ENCODE measurements at places on chromosomes 16 and 17.

DNA sequence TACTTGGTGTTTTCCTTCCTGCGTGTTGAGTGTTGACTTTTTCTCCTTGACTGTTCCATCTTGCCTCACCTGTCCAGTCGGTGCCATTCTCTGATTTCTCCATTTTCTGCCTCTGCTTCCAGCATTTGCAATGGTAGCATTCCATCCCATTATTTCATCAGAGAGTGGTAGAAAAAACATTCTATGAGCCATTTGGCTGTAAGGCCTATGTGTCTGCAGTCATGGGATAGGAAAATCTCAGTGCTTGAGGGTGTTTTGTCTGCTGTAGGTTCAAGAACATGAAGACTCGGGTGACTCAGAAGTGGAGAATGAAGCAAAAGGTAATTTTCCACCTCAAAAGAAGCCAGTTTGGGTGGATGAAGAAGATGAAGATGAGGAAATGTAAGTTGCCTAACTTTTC is 2.7 kb downstream of the UTP18 start:
- no peak for DNase-seq

DNA sequence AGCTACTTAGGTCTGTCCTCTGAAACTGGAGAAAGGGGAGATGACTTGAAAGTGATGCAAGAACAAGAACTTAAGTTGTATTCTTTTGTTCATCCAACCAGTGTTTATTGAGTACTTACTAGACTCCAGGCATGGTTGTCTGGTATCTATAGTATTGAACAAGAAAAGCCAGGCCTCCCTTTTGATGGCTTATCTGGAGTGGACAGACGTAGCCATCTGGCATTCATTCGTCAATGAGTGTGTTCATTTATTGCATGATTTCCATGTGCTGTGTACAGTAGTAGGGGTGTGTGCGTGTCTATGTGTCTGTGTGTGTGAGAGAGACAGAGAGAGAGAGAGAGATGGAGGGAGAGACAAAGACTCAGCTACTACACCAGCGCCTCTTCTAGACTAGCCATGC is 9.2 kb downstream of the ABAT start:
- no peak for DNase-seq

DNA sequence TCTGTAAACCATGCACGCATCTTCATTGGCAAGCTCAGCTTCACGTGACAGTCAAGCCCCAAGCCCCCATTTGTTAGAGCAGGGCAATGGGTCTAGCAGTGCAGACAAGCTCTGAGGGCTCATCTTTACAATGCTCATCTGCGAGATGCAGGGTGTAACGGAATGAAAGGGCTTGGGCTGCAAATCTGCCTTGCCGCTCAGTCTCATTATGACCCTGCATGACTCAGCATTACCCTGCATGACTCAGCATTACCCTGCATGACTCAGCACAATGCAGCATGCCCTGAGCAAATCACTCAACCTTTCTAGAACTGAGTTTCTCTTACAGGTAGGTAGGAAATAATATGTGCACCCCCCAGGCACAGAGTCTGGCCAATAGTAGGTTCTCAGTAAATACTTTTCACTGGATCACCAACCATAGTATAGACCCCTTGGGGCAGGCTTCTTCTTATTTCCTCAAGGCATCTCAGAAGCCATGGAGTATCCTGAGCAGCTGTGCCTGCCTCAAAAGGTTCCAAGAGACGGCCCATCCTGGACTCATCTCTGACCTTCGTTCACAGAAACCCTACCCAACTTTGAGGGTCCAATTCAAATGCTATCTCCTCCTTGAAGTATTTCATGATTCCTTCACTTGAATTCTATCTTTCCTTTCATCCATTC is 391.3 kb upstream of the CDH5 start:
- no peak for DNase-seq

GRCh38 chr16:11202260-11203091 is 53.5 kb downstream of the SOCS1 start:
- no peak for DNase-seq

DNA sequence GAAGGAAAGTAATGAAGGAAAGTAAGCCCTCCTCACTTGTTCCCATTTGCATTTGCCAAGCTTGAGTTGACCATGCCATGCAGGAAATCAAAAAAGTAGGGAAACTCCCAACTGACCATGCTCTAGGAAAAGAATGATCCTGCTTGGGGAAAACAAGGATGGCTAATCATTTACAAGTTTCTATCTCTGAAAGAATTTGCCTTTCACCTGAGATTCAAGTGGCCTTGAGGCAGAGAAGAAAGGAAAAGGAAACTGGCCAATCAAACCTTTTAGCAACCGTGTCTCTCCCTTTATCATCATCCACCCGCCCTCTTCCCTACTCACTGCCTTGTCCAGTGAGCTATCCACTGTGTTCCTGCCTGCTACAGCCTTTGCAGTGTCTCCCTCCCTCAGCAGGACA is 757.2 kb upstream of the SOX9 start:
- DNase-seq: no peak

DNA sequence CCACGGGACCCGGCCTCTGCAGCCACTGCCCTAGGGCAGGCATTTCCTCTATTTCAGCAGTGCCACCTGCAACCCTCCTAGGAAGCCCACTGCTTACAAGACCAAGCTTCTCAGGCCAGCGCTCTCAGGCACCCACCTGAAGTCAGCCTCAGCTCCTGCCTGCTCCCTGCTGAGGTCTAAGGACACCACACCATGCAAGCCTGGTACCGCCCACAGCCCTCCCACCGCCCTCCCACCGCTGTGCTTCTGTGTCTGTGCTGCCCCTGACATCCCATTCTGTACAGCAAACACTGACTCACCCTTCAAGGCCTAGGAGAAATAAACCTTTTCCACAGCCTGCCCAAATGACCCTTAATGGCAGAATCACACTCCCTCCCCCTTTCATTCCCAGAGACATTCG is 6.3 kb downstream of the CLUH start:
- no peak for DNase-seq

GRCh38 chr17:45137561-45138305 is 2.2 kb downstream of the ACBD4 start:
- DNase-seq: no peak

- DNase-seq: no peak
Observed at GRCh38 chr16:6804461-6804860, 528.2 kb upstream of the RBFOX1 start.

GRCh38 chr17:48523010-48523409 is 7.8 kb downstream of the HOXB1 start:
- DNase-seq: no peak

DNA sequence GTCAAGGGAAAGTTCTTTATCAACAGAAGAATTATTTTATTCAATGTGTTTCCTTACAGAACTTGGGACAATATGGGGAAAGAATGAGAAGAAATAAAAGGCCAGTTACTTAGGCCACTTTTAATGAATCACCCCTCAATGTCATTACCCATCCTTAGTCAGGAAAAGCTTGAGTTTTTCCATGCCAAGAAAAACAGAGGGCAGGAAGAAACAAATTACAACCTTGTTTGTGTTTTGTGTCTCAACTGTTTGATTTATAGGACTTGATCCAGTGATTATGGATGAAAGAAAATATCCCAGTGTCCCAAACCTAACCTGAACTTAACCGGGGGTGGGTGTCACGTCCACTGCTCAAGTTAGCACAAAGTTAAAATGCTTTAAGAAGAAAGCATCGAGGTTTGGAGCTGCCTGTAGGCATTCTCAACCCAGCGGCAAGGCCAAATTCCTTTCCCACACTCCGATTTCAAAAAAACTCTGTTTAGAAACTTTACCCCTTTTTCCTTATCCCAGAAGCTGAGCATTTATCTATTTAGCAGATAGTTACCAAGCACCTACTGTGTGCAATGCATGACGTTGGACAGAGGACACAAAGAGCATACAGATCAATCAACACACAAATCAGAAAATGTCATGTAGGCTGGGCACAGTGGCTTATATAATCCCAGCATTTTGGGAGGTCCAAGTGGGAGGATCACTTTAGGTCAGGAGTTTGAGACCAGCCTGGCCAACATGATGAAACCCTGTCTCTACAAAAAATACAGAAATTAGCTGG is 14.0 kb upstream of the CYB5B start:
- no peak for DNase-seq

DNA sequence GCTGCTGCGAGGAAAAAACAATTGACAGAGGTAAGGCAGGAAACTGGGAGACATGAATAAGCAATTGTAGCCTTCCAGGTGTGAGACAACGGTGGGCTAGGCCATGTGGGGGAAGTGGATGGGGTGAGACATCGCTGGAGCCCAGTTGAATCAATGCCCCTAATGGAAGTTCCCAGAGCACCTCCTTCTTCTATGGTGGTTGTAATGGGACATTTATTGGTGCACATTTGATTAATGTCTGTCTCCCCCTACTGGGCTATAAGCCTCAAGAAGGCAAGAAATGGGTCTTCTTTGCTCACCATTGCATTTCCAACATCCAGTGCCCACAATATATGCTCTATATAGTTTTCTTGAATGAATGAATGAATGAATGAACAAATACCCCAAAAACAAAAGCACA is 22.7 kb upstream of the CD300E start:
- DNase-seq: no peak

DNA sequence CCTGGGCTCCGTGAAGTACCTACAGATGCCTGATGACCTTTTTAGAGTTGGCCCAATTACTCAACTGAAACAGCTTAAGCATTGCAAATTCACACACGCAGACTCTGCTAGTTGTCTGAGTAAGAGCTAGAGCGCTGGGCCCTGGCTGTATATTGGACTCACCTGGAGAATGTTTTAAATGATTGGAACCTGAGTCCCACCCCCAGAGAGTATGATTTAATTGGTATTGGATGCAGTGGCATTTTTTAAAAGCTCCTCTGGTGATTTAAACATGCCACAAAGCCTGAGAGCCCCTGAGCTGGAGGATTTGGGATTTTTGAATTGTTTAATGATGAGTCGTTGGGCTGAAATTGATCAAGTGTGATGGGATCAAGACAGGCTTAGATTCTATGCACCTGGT is 143.9 kb upstream of the SDK2 start:
- no peak for DNase-seq

DNA sequence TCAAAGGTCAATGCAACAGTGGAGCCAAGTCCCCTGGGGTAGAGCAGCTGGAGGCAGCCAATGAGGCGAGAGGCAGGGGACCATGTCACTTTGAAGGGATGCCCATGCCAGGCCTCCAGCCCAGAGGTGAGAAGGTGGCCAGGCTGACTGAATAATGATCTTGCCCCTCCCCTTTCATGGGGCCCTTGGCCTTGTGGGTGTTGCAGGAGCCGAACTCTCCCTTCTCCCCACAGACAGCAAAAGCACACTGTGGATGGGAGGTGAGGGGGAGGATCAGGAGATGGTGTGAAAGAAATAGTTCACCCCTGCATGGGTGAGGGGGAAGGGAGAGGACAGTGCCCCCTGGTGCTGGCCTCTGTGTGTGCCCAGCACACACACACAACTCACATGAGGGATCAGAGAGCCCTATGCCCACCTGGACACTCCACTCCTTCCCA is 15.8 kb upstream of the TBX21 start:
- DNase-seq: no peak

GRCh38 chr17:1999557-2000251 is 25.4 kb downstream of the RTN4RL1 start:
- peak; percentile 63 for DNase-seq

- no peak for DNase-seq
Observed at GRCh38 chr17:17682737-17683680, 1.8 kb downstream of the RAI1 start.

GRCh38 chr17:6753006-6753445 is 2.8 kb upstream of the XAF1 start:
- DNase-seq: no peak

DNA sequence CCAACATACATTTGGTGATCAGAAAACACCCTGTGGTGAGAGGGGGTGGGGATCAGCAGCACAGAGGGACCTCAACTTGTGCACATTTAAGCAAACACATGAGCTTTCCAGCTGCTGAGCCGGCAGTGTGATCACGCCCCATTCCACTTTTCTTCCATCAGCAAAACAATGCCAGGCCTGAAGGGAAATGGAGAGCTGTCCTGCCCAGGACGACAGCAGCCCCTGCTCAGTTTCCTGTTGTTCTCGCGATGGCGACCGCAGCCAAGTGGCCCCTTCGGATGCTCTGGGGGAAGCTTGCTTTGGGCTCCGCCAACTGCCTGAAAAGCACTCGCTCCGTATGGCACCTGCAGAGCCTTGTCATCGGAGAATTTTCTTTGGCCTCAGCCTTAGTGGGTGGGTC is 272.3 kb downstream of the FOXL1 start:
- DNase-seq: no peak

DNA sequence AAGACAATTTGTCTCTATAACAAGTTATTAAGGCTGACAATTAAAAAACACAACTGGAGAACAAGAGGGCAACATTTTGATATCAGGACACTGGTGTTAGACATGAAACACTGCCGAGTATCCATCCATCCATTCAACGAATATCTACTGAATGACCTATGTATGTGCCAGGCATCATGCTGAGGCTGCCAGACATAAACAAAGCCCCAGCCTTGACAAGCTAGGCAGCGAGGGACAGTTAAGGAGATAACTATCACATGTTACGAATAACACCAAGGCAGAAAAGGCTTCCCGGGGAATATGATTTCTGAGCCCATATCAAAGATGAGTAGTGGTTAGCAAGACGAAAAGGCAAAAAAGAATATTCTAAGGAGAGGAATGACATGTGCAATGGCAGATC is 12.1 kb downstream of the HEATR6 start:
- no peak for DNase-seq

- DNase-seq: no peak
Observed at GRCh38 chr16:47780213-47780875, 319.2 kb downstream of the PHKB start.

DNA sequence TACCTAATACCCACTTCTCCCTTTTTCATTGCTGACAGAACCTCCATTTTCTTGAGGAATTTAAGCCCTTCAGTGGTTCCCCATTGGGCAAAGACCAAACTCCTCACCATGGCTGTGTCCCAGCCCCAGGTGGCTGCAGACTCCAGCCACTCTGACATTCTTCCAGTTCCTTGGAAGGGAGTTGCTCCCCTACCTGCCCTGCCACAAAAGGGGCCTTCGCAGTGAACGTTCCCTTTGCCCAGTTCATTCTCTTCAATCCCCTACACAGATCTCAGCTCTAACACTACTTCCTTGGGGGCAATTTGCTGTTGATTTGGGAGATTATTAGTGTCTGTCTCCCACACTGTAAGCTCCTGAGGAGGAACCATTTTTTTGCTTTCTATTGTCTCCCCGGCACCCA is 3.2 kb upstream of the AKTIP start:
- DNase-seq: no peak

All from cerebellar nuclear complex (tissue), 1 donor.